Nephron progenitor cell (in vitro differentiated cells): ENCODE measurements at places on chromosomes 12 and 14.

DNA sequence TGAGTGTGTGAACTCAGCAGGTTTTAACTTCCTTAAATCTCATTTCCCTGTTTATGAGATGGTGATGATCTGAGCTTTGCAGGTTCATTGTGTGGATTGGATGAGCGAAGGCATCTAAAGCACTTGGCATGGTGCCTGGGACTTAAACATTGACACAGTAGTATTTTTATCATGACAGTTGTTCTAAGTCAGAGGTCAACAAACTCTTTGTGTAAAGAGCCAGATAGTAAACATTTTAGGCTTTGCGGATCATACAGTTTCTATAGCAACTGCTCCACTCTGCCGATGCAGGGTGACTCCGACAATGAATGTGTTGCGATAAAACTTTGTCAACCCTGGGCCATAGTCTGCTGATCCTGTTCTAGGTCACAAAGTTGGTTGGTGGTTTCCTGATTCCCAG lies 25.2 kb downstream of the SLC24A4 start:
- H3K27me3 ChIP-seq, result peaks cover 29% of the 10 kb centered on the region
- H3K4me1 ChIP-seq, result no peaks in the 10 kb centered on the region
- H3K4me3 ChIP-seq, result no peak overlapping the region
- no peak overlapping the region for H3K27ac ChIP-seq
- no peaks in the 10 kb centered on the region for H3K36me3 ChIP-seq
- no peak for DNase-seq

DNA sequence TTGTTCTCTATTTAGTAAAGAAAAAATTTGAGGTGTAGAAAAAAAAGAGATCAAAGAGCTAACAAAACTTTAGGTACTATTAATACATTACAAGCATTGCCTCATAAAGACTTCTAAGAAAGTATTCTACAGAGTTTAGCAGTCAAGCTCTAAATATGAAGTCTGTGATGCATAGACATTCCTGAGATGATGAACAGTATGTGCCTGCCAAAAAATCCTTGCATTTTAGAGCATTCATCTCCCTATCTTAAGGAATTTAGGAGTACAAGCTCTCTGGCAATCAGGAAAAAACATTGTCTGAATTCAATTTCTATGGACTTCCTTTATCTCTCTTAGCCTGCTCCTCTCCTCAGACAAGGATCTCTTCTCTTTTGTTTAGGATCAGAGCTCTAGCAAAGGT lies 202.6 kb upstream of the LRFN5 start:
- H3K4me3 ChIP-seq, result no peak overlapping the region
- no peaks in the 10 kb centered on the region for H3K27me3 ChIP-seq

- no peaks in the 10 kb centered on the region for H3K36me3 ChIP-seq
- DNase-seq, result no peak
- no peak overlapping the region for H3K27ac ChIP-seq
- no peaks in the 10 kb centered on the region for H3K27me3 ChIP-seq
- H3K4me3 ChIP-seq, result no peak overlapping the region
Measured at GRCh38 chr12:7602277-7602676, 63.4 kb downstream of the APOBEC1 start.

- H3K36me3 ChIP-seq, result no peaks in the 10 kb centered on the region
- peak within 1 kb of the TSS; percentile 38 for H3K27ac ChIP-seq
- H3K4me3 ChIP-seq, result peak within 1 kb of the TSS; percentile 80
- DNase-seq, result peak; percentile 61
Measured at GRCh38 chr12:14567351-14568162, at the start of gene PLBD1. Gene PLBD1 (minus strand): TSS chr12:14567883. CDS start chr12:14567696, 187 bp downstream.

- no peak overlapping the region for H3K27ac ChIP-seq
- peaks cover 5% of the 10 kb centered on the region for H3K27me3 ChIP-seq
- H3K36me3 ChIP-seq, result no peaks in the 10 kb centered on the region
- no peak for DNase-seq
Measured at GRCh38 chr12:114976372-114976771, 292.4 kb upstream of the TBX3 start.
